ENCODE measurements at places on chromosomes 5 and 9. TPM values are rescaled to one million over a fixed set of nuclear protein-coding genes. Genes with fewer than 3 reads are reported as not detected.

- DNase-seq: no peak
Measured at GRCh38 chr5:36193746-36194145, 41.8 kb downstream of the SKP2 start.

GRCh38 chr5:179758955-179759354 is 26.3 kb downstream of the MAML1 start:
- no peak for DNase-seq

DNA sequence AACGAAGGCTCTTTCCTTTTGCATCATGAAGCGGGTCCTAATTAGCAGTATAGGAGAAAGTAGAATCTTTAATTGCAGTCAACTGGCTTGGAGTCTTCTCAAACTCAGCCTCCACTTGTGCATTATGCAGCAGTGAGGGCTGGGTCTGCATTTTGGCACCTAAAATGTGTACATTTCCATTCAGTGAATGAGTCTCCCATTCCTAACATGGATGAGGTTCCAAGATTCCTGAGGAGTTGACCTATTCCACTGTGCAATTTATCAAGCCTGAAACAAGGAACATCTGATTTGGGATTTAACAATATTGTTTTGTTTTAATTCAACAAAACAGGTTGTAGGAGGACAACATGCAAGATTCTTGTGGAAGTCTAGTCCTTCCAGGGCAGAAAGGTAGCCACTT is 171.8 kb upstream of the S1PR3 start:
- no peak for DNase-seq

DNA sequence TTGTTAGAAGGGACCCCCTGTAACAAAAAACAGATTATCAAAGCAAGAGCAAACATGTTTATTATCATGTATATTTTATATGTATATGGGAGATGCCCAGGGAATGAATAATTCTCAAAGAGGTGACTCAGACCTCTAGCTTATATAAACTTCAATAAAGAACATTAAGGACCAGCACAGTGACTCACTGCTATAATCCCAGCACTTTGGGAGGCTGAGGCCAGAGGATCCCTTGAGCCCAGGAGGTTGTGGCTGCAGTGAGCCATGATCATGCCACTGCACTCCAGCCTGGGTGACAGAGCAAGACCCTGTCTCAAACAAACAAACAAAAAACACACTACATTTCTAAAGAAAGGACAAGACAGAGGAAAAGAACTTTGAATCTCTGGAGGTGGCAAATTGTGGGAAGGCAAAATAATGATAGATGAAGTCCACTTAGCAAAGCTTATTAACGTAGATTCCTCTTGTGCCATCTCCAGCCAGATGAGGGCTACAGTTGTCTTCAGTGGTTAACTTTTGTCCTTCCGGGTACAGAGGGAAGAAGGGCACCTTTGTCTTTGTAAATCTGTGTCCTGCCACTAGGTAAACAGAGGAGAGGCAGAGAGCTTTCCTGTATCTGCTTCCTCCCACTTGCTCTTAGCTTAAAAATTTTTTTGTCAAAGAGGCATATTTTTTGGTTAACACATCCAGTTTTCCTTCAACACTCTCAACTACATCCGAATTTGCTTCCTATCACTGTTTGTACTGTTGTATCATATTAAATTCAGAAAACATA is 7.5 kb upstream of the RFK start:
- no peak for DNase-seq

- no peak for DNase-seq
Measured at GRCh38 chr5:10649666-10650380, 86.0 kb downstream of the ANKRD33B start.

The PTGDS gene
- total RNA-seq: 4,966 TPM

The TAF11L5 gene
- total RNA-seq: not detected

Measured in heart right ventricle (tissue), 16 donors.